ENCODE measurements at places on chromosomes 2 and 18.

- no peak for DNase-seq
Observed at GRCh38 chr2:43384143-43384542, 157.7 kb upstream of the ZFP36L2 start.

DNA sequence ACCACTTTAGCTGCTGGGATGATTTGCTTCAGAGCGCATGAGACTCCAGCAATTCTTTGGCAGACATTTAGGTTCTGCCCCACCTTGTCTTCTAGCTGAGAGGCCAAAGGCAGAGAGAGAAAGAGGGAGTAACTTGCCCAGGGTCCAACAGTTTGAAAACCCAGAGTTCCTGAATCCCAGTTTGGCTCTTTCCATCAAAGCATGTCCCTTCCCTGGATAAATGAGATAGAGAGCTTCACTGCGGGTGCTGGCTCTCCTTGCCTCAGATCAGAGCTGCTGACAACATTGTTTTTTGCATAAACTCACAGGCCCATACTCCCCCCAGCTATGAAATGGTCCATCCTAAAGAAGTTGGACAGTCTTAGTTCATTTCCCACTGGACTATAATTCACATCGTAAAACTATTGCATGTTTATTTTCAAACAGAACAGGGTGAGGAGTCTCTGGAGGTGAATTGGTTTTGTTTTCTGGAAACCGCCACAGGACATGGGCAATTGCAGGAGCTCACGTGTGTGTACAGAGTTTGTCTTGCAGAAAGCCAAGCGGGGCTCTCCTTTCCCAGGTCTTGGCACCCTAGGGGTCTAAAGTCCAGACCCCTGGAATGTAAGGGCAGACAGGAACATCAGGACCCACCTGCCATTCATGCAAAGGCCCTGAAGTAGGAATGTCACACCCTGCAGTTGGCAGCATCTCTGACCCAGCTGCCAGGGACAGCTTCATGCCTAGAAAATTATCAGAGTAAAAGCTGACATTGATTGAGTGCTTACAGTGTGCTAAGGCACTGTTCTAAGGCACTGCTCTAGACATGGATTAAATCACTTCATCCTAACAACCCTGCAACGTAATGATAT is 25.0 kb upstream of the SLC14A2 start:
- no peak for DNase-seq

GRCh38 chr18:28512357-28512756 is 335.4 kb upstream of the CDH2 start:
- no peak for DNase-seq

GRCh38 chr18:50356036-50356945 is 18.6 kb upstream of the SKA1 start:
- no peak for DNase-seq

GRCh38 chr2:234771980-234772732 is 179.7 kb upstream of the SH3BP4 start:
- DNase-seq: no peak

DNA sequence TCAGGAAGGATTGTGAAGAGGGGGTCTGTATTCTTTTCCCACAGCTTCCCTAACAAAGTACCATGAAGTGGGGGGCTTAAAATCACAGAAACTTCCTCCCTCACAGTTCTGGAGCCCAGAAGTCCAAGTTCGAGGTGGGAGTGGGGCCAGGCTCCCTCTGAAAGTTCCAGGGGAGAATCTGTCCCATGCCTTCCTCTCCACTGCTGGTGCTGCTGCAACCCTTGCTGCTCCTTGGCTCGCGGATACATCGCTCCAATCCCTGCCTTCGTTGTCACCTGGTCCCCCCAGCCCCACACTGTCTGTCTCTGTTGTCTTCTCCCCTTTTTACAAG is 134.1 kb downstream of the DDX1 start:
- no peak for DNase-seq

GRCh38 chr2:147538088-147538487 is 306.7 kb upstream of the ACVR2A start:
- no peak for DNase-seq

DNA sequence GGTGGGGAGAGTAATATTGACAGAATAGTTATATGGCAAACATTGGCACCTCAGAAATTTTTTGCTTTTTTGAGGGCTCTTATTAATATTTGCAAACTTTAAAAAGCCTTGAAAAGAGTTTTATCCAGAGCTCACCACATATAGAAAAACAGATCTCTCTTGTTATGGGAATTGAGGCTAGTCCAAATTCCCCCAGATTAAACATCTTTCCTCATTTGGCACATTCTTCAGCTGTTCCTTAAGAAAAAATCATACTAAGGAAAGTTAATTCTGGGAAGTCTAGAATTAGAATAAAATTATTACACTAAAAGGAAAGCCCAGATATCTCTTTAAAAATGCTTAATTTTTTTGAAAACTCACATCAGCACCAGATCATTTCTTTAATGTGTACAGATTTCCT is 5.6 kb downstream of the TFPI start:
- DNase-seq: no peak

- DNase-seq: no peak
Observed at GRCh38 chr2:102749938-102750337, 11.9 kb upstream of the TMEM182 start.

- DNase-seq: no peak
Observed at GRCh38 chr2:192960945-192961344, 766.2 kb upstream of the TMEFF2 start.

- no peak for DNase-seq
Observed at GRCh38 chr2:195473862-195474261, 183.2 kb upstream of the SLC39A10 start.

- peak; percentile 13 for DNase-seq
Observed at GRCh38 chr2:183248866-183249567, 124.8 kb downstream of the NUP35 start.

DNA sequence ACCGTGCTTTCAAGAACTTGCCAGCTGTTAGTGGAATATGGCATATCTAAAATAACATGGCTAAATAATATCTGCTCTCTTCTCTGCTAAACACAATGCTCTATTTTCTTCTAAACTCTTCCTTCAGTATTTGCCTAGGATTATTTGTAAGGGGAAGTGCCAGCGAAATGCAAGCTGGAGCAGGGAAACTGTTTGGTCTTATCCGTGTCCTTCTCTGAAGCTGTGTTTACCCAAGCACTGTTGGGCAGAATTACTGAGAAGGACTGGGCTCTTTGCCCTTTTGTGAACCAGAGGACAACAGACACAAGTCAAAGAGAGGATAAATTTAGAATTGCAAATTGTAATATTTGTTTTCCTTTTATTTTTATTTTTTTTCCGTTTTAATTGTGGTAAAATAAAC is 23.6 kb downstream of the CPO start:
- no peak for DNase-seq

DNA sequence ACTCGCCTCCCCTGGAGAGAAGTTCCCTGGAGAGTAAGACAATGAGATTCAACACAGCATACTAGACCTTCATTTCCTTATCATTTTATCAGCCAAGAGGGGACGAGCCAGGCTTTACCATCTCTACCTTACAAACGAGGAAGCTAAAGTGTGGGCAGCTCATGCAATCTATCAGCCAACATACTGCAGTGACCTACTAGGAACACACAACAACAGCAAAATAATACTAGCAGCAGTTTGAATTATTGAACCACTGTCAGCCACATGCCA is 60.0 kb upstream of the TEX51 start:
- no peak for DNase-seq

GRCh38 chr2:10964052-10964790 is 52.5 kb downstream of the KCNF1 start:
- DNase-seq: no peak

DNA sequence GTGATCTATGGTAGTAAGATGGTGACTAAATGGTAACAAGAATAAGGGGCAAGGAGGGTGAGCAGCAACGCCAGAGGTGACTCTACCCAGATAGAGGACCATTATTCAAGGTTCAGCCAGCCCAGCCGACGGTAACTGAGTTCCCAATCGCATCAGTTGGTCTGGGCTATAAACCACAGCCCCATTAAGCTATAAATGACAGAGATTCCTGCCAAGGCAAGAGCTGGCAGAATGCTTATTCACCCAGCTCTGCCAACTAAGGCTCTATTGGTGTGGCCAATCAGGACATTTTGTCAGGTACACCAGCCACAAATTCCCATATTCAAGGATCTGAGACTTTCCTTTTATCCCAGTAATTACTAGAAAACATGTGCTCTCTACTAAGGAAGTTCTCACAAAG is 3.6 kb downstream of the CHN1 start:
- no peak for DNase-seq
